ENCODE measurements at places on chromosomes 4 and X.

GRCh38 chr4:150348079-150348478, 233.9 kb upstream of the MAB21L2 start:
- no peak for DNase-seq

GRCh38 chr4:1062419-1062818, 50.9 kb downstream of the RNF212 start:
- DNase-seq = no peak

DNA sequence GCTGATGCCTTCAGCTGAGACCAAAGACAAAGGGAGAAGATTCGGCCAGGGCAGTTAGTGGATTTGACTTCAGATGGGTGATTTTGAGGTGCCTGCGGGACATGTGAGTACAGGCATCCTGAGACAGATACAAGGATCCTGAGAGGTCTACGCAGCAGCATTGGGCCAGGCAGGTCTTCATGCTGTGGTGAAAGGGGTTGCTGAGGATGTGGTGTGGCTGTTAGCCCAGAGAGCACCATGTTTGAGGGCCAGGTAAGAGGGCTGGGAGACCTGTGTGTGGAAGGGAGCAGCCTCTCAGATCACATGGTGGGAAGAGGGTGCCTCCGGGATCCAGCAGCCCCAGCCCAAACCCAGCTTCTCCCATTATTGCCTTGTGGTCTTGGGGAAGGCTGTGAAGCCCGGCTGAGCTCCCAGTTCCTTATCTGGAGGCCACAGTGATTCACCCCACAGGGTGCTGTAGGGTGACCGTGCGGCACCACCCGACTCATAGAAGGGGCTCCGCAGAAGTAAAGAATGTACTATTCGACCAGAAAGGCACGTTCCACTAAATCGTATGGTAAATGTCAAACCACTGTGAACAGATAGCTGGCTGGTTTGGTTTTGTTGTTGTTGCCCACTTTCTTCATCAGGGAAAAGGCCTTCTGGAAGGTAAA, 27.7 kb upstream of the TADA2B start:
- DNase-seq = no peak

DNA sequence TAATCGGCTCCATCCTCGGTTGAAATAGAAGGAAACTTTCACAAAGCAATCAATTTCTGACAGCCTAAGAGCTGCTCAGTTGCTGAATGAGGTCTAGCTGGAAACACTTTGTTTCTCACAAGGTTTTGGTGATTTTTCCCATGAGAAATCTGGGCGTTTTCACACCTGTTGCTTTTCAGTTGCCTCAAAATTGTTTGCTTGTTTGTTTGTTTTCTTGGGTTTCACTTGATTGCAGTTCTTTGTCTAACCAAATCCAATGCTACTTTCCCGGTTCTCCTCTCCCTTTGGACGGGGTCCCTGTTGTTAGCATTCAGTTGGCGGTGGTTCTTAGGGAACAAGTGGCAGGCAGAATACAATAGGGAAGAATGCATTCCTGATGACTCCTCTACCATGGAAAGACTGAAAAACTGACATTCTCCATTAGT, 135.5 kb downstream of the PALLD start:
- no peak for DNase-seq

- no peak for DNase-seq
Measured at GRCh38 chrX:129145385-129145784, 377.9 kb downstream of the SMARCA1 start.

GRCh38 chr4:48021100-48021499, 4.5 kb downstream of the NIPAL1 start:
- DNase-seq = no peak

GRCh38 chr4:74660866-74661265, 133.5 kb downstream of the BTC start:
- no peak for DNase-seq

- no peak for DNase-seq
Measured at GRCh38 chr4:48489683-48490011, 405 bp upstream of the ZAR1 start.

DNA sequence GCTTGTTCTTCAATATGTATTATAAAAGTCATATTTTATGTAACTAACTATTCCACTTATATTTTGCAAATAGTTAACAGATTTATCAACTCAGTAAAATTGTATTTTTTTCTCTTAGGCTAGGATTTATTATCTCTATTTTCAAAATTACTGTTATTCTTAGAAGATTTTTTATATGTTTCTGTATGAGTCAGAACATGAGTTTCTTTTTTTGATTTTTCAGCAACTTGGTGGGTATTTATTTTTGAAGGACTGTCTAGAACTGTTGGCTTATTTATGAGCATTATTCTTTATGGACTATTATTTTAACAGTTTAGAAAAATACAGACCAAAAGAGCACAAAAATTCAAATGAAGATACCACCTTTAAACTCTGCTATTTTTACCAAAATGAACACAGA, 6.8 kb downstream of the AIMP1 start:
- DNase-seq = no peak

- no peak for DNase-seq
Measured at GRCh38 chr4:72388521-72388920, 180.5 kb downstream of the ADAMTS3 start.

- DNase-seq = no peak
Measured at GRCh38 chr4:21768349-21769310, 179.9 kb downstream of the KCNIP4 start.

DNA sequence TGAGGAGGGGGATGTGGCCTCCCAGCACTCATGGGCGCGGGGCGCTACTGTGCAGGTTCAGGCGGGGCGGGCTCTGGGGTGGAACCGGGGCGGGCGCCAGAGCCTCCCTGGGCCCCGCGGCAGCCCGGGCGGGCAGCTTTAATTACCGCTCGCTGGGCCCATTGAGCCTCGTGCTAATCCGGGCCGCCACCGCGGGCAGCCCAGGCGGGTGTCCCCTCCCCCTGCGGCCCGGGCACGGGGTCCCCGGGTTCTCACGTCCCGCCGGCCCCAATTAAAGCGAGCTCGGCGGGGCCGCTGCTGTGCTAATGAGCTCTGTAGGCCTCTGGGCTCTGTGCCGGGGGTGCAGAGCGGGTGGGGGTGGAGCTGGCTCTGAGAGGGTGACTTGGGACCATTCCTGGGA, 22.8 kb upstream of the FGFR3 start:
- no peak for DNase-seq

DNA sequence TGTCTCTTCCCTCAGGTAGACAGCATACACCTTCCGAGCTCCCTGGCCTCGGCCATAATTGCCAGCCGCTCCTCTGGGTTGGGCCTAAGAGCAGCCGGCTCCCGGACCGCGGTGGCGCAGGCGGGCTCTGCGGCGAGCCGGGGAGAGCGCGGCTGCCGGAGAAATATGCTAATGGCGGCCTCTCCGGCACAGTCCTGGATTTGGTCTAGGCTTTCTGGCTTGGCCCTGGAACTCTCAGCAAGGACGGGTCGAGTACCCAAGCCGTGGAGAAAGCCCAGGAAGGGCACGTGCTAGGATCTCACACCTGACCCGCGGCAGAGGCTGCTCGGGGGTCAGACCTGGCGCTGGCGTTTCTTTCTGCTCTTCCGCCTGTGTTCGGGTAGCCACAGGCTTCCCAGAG, 18.6 kb upstream of the ZIC3 start:
- DNase-seq = no peak

- DNase-seq = no peak
Measured at GRCh38 chr4:47088298-47088697, 56.9 kb downstream of the GABRB1 start.
